ENCODE measurements at places on chromosomes 13 and 19.
A peak's percentile ranks its signal among the peaks of the same experiment; 100 is the strongest.

DNA sequence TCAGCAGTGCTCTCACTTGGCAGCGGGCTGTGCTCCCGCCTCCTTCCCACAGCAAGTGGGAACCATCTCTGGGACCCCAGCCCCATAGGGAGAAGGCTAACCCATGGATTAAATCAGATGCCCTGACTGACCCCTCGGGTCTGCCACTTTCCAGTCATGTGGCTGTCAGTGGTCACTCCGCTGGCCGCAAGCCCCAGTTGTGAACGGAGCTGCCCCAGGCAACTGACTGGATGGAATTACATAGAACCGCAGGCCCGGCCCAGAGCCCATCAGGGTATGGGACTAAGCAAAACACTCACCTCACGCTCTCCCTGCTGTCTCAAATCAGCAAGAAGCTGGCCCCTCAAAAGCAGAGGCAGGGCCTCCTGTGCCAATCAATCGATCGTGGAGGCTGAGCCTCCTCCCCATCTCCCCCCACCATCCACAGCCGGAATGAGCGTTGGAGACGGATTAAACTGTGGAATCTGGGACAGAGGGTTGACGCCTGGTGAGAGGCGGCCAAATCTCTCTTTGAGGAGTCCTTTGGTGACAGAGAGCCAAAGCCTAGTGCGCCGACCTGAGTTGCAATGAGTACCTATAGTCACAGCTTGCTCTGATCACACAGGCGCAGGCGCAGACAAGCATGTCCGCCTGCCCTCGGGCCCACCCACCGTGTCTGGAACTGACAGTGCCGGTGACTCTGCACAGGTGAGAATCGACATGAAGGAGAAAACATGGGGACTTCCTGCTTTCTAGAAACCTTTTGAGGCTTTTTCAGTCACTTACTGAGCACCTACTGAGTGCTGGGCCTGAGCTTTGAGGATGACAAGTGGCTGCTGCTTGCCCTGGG lies 38.7 kb downstream of the PBX4 start:
- no peak for DNase-seq

DNA sequence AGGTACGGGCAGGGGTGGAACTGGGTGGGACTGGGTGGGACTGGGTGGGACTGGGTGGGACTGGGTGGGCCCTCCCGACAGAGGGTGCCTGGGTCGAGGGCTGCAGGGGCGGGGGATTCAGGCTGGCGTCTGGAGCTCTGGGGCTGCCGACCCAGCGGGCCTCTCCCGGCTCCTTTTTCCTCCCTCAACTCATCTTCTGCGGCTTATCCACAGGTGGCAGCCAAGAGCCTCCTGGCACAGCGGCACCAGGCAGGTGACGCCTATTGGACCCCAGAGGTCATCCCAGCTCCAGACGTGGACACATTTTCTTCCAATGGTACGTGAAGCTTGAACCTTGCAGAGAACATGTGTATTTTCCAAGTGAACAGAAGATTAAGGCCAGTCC lies 533 bp downstream of the ZNF544 start:
- DNase-seq, result peak; percentile 37

DNA sequence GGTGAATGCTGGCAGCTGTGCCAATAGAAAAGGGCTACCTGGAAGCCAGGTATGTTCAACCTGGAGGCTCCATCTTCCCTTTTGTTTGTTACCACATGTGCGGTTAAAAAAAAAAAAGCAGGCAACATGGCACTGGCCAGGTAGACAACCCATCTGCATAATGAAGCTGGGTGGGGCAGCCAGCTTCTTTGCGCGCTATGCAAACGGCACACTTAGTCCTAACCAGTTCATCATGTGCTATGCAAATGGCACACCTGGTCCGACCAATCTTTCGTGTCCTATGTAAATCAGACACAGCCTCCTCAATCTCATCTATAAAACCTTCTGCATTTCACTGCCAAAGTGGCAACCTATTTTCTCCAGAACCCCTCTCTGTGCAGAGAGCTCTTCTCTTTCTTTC lies 11.3 kb upstream of the IGSF23 start:
- DNase-seq, result no peak

- DNase-seq, result no peak
These were observed 126.4 kb downstream of the TBC1D4 start for GRCh38 chr13:75355609-75356008.

Measured in 8988T (cell line).